ENCODE measurements at places on chromosomes 2 and 18.
A peak's percentile ranks its signal among the peaks of the same experiment; 100 is the strongest.

DNA sequence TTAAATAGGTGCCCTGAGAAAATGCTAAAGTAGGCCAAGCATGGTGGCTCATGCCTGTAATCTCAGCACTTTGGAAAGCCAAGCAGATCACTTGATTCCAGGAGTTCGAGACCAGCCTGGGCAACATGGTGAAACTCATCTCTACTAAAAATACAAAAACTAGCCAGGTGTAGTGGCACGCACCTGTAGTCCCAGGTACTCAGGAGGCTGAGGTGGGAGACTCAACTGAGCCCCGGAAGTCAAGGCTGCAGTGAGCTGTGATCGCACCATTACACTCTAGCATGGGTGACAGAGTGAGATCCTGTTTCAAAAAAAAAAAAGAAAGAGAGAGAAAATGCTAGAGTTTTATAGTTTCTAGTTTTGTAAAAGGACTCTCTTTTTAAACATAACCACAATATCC, 12.0 kb downstream of the ANKRD44 start:
- DNase-seq: no peak

- no peak for DNase-seq
These were observed 132.6 kb upstream of the RBBP8 start for GRCh38 chr18:22800551-22800951.

GRCh38 chr18:45792506-45793263, 32.8 kb upstream of the SIGLEC15 start:
- DNase-seq: no peak

- peak; percentile 81 for DNase-seq
These were observed 56.0 kb downstream of the TRAPPC12 start for GRCh38 chr2:3435445-3435844.

DNA sequence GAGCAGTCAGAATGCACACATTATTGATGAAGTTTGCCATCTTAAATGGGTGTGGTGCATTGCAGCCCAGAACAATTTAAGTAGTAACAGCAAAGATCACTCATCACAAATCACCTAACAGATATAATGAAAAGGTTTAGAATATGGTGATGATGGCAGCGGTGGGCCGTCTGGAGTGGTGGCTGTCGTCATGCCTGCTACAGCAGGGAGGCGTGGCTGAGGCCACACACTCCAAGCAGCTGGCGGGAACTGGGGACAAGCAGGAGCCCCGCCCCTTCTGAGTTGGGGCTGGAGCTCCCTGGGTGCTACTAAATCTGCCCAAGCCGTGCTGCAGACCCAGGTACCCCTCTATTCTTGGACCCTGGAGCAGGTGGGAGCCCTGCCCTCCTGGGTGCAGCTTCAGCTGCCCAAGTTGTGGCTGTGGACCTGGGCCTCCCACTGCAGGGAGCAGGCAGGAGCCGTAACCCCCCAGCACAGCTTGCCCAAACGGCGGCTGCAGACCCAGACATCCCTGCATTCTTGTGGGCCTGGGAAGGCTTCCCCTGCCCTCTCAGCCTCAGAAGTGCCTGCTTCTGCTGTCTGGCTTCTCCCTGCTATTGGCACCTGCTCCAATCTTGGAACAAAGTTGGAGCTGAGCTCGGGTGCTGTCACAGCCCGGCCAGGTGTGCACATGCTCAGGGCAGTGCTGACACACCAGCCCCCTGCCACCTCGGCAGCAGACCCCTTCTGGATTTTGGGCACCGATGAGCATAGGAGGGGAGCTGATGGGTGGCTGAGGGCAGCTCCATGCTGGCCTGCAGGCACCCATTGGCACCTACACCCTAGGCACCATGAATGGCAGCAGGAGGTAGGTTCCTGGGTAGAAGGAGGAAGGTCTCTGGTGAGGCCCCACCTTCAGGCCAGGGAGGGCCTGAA, 149.3 kb downstream of the EHBP1 start:
- DNase-seq: no peak

GRCh38 chr2:145750144-145750543, 1230.2 kb upstream of the ZEB2 start:
- no peak for DNase-seq

DNA sequence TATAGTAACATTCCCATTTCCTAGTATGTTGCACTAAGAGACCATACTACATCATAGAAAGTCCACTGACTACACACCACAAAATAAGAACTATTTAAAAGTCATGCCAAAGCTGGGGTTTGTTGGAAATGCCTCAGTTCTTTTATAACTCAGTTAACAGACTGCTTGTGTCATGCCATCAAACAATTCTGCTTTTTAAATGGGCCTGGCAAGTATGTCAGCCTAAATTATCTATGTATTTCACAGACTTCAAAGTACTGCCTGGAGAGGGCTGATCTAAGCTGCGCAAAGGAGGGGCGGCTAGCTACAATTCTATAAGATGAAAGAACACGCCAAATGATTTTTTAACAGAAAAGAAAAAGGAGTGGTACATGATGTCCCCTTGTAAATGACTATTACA, 49.6 kb downstream of the FARSB start:
- no peak for DNase-seq

GRCh38 chr2:213545964-213546475, 261.8 kb downstream of the SPAG16 start:
- DNase-seq: no peak

GRCh38 chr2:11393711-11394236, 49.3 kb upstream of the ROCK2 start:
- no peak for DNase-seq

DNA sequence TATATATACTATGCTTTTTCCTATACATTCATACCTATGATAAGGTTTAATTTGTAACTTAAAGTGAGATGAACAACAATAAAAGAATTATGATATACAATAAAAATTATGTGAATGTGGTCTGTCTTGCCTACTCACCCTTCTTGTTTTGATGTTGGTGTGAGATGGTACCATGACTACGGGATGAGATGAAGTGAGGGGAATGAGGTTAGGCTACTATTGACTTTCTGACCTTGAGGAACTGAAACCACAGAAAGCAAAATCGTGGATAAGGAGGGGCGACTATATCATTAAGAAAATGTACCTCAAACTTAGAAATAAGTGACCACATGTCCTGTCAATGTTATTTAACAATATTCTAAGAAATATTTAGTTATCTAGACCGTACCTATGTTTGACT, 103.9 kb upstream of the PPP1CB start:
- no peak for DNase-seq

- no peak for DNase-seq
These were observed 11.1 kb upstream of the RBFA start for GRCh38 chr18:80023173-80023572.

- no peak for DNase-seq
These were observed 151.6 kb upstream of the ZNF236 start for GRCh38 chr18:76670564-76671288.

GRCh38 chr18:73741946-73742345, 405.7 kb downstream of the FBXO15 start:
- no peak for DNase-seq

DNA sequence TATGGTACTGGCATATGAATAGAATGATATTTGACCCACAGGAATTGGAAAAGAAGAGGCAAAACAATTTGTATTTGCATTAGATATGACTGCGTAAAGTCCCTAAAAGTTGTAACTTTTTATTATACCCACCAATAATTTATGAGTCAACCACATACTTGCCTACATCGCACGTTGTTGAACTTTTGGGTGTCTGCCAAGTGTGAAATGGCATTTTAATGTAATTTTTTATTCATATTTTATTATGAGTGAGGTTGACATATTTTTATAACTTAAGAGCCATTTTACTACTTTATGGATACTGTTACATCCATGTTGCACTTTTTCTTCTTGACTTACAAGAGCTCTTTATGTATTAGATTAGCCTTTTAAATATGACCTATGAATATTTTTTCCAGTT, 4.6 kb downstream of the DSC2 start:
- DNase-seq: no peak

GRCh38 chr2:63643486-63643885, 54.7 kb downstream of the MDH1 start:
- no peak for DNase-seq

DNA sequence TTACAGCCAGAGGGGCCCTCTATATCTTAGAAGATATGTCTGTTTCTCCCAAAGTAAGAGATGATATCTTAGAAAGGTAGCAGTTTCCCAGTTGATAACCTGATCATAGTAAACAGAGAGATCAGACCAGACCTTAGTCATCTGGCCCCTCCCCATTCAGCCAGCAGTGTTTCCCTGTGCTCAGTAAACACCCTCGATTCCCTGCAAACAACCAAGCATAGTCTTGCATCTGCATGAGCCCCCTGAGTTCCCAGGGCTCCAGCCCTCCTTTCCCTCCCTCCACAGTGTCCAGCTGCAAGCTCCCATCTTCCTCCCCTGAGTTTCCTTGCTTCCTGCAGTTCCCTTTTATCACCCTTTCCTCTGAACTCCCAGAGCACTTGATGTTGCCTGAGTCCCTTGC, 20.3 kb downstream of the NRP2 start:
- DNase-seq: no peak

- no peak for DNase-seq
These were observed 30.7 kb downstream of the LYPD6B start for GRCh38 chr2:149068996-149069888.

DNA sequence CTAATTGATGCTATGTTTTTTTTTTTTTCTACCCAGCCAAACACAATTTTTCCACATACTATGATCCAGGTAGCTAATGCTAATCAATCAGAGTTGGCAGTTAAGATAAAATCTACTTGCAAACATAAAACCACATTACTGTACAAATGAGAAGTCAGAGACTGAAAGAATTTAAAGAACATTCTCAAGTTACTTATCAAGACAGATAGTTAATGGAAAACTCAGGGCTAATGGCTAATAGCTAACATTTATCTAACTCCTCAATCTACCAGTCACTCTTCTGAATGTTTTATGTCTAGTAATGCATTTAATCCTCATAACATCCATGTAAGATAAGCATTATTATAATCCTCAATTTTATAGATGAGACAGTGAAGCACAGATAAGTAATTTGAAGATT, 537.6 kb upstream of the SETBP1 start:
- DNase-seq: no peak

Measured in NCI-H510A (cell line).